ENCODE measurements at places on chromosomes 13 and 19.

GRCh38 chr19:51079481-51080110 lies 3.1 kb downstream of the KLK14 start:
- DNase-seq = no peak

DNA sequence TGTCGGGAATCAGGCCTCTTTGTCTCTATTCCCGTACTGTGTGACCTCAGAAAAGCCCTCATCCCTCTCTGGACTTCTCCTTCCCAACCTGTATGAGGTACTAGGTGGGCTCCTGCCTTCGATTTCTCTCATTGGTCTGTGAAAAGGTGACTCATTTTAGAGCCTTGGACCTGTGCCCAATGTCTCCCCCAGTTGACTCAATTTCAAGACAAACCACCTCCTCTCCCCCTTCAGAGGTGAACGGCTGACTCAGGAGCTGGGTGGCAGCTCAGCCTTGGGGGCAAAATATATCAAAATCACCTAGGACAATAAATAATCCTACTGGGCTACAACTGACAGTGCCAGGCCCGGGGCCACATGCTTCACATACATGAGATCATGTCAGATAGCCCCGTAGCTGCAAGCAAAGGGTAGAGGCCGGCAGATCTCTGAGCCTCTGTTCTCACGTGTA lies 630 bp downstream of the COQ8B start:
- no peak for DNase-seq

DNA sequence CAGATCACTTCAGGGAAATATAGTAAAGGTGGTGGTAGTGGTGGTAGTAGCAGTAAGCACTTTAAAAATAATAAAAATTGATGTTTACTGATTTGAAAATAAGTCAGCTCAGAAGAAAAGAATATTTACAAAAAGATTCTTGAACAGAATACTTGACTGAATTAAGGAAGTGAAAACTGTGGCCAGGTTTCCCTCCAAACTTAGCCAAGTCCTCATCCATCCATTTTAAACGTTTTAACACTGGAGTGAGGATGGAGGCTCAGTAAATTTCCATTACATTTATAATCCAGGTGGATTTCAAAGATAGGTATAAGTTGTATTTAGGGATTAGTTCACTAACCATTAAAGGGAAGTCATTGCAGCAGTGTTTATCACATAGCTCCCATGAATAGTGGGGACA lies 221.5 kb downstream of the RGCC start:
- no peak for DNase-seq

DNA sequence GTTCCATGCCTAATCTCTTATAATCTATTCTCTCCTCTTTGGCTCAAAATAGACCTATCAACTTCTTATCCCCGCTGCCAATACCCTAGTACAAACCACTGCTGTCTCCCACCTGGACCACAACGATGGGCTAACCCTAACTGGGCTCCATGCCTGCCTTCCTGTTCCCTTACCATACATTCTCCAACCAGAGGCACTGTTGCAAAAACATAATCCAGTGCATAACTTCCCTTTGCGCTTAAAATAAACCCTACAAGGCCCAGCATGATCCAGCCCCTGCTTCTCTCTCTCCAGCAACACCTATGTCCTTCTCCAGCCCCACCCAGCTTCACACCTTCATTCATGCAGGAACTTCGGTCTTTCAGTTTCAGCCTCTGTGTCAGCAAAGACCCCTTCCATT lies 27.4 kb upstream of the CEBPA start:
- DNase-seq = no peak

- DNase-seq = no peak
These were observed 25.0 kb downstream of the PLEKHJ1 start for GRCh38 chr19:2210987-2211740.

DNA sequence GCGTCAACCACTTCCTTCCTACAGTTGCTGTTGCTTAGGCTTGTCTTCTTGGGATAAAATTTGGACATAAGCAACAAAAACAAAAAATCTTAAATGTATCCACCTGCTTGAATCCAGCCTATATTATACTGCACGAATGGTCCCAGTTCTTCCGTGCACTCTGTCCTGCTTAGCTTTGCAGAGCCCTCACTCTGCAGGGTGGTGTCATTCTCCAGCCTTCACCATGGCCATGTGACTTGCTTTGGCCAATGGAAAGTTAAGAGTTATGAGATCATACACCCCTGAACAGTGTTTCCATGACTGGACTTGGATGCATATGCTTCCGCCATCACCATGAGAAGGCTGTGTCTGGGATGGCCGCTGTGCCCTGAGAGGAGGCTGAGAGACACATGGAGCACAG lies 27.4 kb upstream of the SACS start:
- DNase-seq = no peak

DNA sequence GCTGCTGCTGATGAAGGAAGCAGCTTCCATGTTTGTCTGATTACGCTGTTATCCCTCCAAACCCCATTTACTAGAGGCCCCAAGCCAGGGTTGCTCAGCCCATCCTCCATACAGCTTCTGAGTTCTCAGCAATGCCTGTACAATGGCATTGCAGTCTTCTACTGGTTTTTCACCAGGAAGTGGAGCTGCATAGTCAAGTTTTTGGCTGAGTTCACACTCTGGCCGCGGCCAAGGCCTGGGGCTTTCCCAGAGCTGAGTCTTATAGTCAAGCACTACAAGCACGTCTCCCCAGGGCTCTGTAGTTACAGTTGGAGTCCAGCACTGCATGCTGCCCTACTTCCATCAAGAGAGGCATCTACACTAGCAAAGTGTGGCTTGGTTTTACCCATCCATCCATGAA lies 182.5 kb downstream of the POU4F1 start:
- no peak for DNase-seq

GRCh38 chr13:28728642-28729041 lies 9.9 kb upstream of the SLC46A3 start:
- no peak for DNase-seq

GRCh38 chr13:111115965-111116521 lies 933 bp downstream of the ARHGEF7 start:
- DNase-seq = peak; percentile 79

DNA sequence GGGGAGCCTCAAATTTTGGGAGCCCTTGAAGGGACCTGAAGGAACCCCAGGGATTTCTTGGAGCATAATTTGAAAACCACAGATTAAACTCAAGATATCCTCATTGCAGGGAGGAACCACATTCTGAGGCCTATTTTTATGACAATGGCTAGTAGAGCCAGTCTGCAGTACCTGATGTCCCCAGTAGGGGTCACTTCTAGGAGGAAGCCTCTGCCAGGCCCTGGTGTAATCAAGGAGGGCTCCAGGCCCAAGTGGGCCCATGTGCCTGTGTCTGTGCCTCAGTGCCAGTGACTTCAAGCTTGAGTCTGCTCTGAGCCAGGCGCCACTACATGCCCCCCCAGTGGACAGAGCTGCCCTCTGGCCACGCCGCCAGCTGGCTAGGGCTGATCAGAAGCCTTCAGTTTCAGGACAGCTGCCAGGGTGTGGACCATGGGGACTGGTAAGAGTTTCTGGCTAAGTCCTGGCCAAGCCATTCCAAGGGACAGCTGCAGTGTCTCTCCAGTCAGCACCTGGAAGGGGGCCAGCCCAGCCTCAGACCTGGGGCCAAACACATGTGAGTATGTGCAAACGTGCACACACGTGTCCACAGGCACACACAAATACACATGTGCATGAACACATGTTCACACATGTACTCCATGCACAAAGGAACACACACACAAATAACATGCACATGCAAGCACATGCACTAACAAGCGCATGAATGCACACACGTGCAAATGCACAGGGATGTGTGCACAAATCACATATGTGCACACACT lies 20.5 kb upstream of the SLC7A10 start:
- DNase-seq = no peak

DNA sequence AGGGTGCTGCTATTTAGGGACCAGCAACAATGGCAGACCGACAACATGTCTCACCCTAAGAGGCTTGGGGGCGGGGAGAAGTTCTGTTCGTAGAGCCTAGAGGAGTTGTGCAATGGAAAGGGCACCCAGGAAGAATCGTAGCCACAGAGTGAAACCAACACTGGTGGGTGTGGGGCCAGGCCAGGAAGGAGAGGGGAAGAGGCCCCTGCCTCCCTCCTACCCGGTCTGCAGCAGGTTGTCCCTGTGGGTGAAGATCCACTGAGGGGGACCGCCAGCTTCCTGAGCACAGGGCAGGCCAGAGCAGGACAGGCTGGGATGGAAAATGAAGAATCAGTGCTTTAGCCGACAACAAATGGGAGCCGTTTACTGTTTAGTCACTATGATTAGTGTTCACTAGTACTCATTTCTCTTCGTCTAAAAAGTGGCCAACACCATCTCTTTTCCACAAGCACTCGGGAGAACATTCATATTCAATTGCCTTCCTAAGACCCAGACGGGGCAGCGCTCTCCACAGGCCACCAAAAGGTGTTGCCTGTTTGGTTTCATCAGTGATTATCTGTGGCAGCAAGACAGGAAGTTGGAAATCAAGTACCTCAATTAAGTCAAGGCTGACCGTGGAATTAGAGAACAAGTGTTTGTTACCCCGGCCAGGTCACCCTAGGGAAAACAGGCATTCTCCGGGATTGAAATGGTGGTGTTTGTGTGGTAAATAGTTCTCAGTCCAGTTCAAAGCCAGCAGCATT lies 1.1 kb upstream of the ATP11A start:
- no peak for DNase-seq

DNA sequence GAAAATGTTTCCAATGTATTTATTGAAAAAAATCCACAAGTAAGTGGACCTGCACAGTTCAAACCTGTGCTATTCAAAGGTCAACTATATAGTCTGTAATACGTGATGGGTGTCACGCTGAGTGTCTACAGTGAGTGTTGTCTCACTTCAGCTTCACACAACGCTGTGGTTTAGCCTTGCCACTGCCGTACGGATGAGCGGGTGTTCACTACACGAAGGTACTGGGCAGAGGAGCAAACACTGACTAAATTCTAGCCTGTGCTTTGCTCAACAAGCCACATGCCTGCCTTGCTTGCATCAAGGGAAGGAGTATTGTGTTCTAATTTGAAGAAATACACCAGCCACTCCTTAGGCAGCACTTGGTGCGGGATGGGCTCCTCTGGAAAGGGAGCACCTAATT lies 3.4 kb upstream of the FFAR3 start:
- no peak for DNase-seq

GRCh38 chr19:31290931-31291590 lies 58.2 kb downstream of the TSHZ3 start:
- DNase-seq = no peak

- no peak for DNase-seq
These were observed 423.8 kb downstream of the KLF5 start for GRCh38 chr13:73482556-73482955.

DNA sequence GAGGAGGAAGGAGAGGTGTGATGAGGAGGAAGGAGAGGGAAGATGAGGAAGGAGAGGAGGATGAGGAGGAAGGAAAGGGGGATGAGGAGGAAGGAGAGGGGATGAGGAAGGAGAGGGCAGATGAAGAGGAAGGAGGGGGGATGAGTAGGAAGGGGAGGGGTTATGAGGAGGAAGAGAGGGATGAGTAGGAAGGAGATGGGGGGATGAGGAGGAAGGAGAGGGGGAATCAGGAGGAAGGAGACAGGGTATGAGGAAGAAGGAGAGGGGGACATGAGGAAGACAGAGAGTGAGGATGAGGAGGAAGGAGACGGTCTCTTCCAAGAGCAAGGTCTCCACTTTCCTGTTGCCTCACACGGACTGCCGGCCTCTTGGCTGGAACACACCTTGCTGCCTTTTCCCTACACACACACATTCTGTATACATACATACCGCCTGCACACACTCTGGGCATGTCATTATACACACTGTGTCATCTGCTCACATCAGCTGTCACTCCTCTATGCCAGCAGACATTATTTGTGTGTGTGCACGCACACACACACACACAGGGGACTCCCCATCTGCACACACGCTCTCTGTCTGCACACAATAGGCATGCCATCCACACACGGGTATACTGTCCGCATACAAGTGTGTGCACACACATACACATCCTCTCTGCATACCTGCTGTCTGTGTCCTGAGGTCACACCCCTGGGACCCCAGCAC lies 11.1 kb upstream of the VSTM2B start:
- no peak for DNase-seq

DNA sequence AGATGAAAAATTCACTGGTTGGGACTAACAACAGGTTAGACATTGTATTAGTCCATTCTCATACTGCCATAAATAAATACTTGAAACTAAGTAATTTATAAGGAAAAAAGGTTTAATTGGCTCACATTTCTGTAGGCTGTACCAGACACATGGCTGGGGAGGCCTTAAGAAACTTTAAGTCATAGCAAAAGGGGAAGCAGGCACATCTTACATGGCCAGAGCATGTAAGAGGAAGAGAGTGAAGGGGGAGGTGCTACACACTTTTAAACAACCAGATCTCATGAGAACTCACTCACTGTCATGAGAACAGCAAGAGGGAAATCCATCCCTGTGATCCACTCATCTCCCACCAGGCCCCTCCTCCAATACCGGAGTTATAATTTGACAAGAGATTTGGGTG lies 125.9 kb downstream of the SUCLA2 start:
- no peak for DNase-seq

GRCh38 chr19:1206864-1207450 lies 1.4 kb downstream of the STK11 start:
- peak; percentile 75 for DNase-seq

DNA sequence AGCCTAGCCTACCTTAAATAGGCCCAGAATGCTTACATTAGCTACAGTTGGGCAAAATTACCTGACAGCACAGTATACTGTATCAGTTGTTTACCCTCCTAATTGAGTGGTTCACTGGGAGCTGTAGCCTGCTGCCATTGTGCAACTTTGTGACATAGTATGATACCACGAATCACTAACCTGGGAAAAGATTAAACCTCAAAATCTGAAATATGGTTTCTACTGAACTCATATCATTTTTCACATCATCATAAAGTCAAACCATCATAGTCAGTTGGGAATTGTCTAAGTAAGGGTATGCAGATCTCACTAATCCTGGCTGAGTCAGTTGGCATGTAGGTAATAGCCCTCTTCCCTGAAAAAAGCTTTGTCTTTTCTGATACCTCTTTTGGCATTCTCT lies 9.2 kb downstream of the PAN3 start:
- no peak for DNase-seq

- DNase-seq = no peak
These were observed 14.6 kb upstream of the GPC5 start for GRCh38 chr13:91383836-91384235.

- DNase-seq = no peak
These were observed 3.1 kb downstream of the ABHD17A start for GRCh38 chr19:1882089-1882785.

- no peak for DNase-seq
These were observed 835 bp downstream of the RSPH6A start for GRCh38 chr19:45814166-45814780.

DNA sequence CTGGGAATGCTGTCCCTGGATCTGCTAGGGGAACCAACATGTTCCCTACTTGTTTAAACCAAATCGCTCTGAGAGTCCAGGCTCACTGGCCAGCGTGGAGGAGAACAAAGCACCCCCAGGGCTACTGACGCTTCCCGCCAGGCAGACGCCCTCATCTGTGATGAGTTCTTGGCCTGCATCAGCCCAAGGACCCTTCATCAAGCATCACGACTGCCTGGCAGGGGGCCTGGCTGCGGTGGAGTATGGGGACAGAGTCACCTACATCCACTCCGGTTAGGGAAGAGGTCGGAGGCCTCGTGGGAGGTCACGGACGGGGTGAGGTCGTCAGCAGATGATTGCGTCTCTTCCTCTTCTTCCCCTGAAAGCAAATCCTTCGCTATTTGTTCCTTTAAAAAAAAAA lies 17.7 kb downstream of the MIER2 start:
- DNase-seq = no peak

- DNase-seq = no peak
These were observed 2.0 kb upstream of the TMEM221 start for GRCh38 chr19:17450264-17451075.
